ENCODE measurements at places on chromosomes 2 and 18.

GRCh38 chr2:105812180-105813044, 67.7 kb downstream of the NCK2 start:
- DNase-seq, result peak; percentile 89

- no peak for DNase-seq
These were observed 1.3 kb upstream of the KCMF1 start for GRCh38 chr2:84969511-84970209.

DNA sequence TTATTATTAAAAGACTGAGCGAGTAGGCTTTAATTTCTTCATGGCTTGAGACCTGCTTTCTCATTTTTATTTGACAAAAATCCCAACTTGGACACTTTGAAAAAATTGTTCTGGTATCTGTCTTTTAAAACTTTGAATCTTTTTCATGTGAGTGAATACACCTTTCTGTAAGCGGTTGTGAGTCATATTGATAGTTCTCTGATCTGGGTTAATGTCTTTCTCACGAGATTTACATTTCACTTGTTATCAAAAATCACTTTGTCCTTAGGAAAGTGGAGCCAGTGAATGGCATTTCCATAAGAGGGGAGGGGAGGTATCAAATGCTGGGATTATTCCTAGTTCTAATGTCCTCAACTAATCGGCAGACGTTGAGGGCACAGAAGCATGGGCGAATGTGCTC, 36.3 kb downstream of the ATP9B start:
- no peak for DNase-seq

DNA sequence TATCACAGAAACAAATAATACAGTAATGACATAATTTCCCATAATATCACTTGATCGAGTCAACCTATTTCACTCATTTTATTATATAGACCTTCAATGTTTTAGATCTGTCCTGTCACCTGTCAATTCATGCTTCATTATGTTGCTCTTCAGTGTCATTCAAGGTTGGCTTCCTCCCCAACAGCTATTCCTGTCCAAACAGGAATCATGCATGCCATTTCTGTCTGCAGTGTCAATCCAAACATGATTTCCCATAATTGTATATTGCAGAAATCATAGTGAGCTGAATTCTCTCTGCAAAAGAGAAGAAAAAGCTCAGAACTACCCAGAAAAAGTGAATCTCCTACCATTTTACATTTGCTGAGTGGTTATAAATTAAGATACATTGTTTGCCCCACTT, 628.6 kb downstream of the NR4A2 start:
- DNase-seq, result no peak

DNA sequence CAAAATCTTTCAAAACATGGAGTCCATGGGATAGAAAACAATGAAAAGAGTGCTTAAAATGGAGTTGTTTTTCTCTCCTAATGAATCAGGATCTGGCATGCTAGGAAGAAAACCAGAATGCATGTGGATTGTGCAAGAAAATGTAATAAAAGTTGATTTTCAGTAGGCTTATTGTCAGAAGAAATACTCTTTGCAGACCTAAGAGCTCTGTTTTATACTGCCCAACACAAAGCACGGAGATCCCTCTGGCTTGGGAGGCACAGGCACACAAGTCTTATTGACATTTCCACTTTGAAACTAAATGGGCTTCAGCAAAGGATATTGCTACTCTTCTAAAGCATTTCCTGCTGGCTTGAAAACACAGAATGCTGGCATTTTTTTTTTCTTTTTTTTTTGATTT, 15.5 kb upstream of the DAPL1 start:
- no peak for DNase-seq

DNA sequence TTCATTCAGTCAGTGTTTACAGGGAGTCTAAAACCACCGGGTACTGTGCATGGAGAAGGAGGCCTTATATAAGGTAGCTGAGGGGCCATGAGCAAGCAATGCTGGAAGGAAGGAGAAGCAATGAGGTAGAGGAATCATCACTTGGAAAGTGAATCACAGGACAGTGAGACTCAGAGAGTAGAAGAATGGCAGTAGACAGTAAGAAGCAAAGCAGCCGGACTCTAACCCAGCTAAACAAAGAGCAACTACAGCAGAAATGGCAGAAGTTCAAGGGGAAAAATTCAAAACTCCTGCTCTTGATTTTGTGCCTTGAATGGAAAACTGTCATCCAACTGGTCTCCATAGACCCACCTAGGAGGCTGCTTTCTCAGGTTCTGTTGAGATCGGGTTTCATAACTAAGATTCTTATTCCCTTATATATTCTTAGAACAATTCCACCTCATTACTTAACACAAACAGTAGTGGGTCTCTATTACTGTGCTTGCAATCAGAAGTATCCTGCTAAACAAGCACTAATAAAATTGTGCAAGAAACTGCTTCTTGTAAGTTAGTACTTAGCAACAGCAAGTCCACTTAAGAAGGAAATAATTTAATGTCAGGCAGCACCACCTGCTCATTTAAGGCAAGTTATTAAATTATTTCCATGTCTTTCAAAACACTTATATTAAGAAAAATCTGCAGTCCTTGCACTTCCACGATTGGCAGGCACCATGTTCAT, 68.0 kb downstream of the RBMS1 start:
- DNase-seq, result no peak

GRCh38 chr2:47230418-47230817, 75.3 kb upstream of the STPG4 start:
- DNase-seq, result no peak
